ENCODE measurements at places on chromosomes 5 and 9.

DNA sequence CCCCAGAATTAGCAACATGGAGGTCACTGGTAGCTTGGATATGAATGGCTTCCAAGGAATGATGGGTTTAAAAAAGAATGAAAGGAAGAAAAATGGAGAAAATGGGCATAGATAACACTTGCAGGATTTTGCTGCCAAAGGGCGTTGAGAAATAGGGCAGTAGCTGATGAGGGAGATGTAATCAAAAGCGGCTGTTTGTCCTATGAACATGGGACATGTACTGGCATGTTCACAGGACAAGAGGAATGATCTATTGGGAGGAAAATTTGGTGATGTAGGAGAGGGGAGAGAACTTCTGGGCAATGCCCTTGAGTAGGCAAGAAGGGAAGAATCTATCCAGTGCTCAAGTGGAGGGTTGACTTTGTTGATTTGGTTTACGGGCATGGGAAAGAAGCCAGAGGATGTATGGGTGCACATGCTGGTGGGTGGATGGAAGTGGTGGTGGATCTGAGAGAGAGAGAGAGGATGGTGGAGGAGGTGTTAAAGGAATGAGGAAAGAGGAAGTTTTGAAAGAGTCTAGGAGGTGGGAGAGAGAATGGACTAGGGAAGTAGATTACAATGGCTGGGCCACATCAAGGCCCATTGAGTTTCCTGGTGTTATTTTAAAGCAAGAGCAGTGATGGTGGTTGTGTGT, 115.1 kb upstream of the MVB12B start:
- no peaks in the 10 kb centered on the region for H3K4me1 ChIP-seq
- no peaks in the 10 kb centered on the region for H3K36me3 ChIP-seq
- no peak overlapping the region for H3K4me3 ChIP-seq
- peaks cover 2% of the 10 kb centered on the region for H3K27me3 ChIP-seq
- no peak overlapping the region for H3K27ac ChIP-seq

- peaks cover 2% of the 10 kb centered on the region for H3K27me3 ChIP-seq
- H3K4me1 ChIP-seq, result no peaks in the 10 kb centered on the region
- H3K36me3 ChIP-seq, result no peaks in the 10 kb centered on the region
- no peak overlapping the region for H3K4me3 ChIP-seq
Measured at GRCh38 chr5:158473016-158473635, 614.2 kb upstream of the CLINT1 start.

GRCh38 chr9:134429481-134429880, 103.2 kb downstream of the RXRA start:
- no peak overlapping the region for H3K27ac ChIP-seq
- no peaks in the 10 kb centered on the region for H3K36me3 ChIP-seq
- DNase-seq, result no peak
- H3K27me3 ChIP-seq, result no peaks in the 10 kb centered on the region
- H3K4me1 ChIP-seq, result peaks cover 8% of the 10 kb centered on the region

DNA sequence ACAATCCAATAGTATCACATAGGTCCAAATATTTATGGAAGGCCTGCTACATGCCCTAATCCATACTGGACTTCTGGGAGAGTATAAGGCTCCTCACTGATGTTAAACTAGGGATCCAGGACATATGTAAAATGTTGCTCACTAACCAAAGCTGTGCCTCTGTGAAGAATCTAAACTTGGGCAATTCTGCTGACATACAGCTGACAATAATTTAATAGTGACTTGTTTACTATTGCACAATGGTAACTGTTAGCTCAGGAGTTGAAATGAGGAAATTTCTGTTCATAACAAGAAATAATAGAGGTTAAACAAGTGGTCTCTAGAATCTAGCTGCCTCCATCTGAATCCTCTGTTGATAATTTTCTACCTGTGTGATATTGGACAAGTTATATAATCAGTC, 14.9 kb upstream of the CTXN3 start:
- no peak for DNase-seq
- H3K27me3 ChIP-seq, result no peaks in the 10 kb centered on the region
- no peaks in the 10 kb centered on the region for H3K36me3 ChIP-seq
- H3K27ac ChIP-seq, result no peak overlapping the region
- no peak overlapping the region for H3K4me3 ChIP-seq
- no peaks in the 10 kb centered on the region for H3K4me1 ChIP-seq

GRCh38 chr9:35051069-35051967, 21.1 kb downstream of the VCP start:
- no peak overlapping the region for H3K27ac ChIP-seq
- H3K4me1 ChIP-seq, result no peaks in the 10 kb centered on the region
- H3K27me3 ChIP-seq, result no peaks in the 10 kb centered on the region
- no peak for DNase-seq
- peaks cover 3% of the 10 kb centered on the region for H3K36me3 ChIP-seq
- no peak overlapping the region for H3K4me3 ChIP-seq

DNA sequence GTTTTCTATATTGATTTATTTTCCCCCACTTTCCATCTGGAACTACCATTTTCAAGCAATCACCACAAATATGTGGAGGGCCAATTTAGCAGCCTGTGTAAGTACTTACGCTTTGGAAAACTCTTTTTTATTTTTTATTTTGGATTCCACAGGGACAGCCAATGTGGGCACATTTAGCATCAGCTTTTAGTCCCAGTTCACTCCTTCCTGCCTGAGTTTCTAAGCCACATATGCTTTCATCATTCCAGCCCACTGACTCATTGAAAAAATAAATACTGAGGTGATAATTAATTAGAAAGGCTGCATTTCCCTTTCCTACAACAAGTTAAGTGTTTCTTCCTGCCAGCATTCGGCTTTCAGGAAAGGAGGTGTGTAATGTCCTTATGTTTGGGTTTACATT, 76.8 kb downstream of the TMEM167A start:
- DNase-seq, result no peak
- H3K27ac ChIP-seq, result no peak overlapping the region
- H3K4me1 ChIP-seq, result no peaks in the 10 kb centered on the region
- H3K27me3 ChIP-seq, result no peaks in the 10 kb centered on the region

GRCh38 chr9:98187926-98188325, 4.5 kb downstream of the CORO2A start:
- peaks cover 3% of the 10 kb centered on the region for H3K27me3 ChIP-seq
- no peak for DNase-seq
- no peaks in the 10 kb centered on the region for H3K4me1 ChIP-seq
- no peak overlapping the region for H3K27ac ChIP-seq
- H3K36me3 ChIP-seq, result no peaks in the 10 kb centered on the region

GRCh38 chr9:26057050-26057449, 378.8 kb upstream of the TUSC1 start:
- H3K27me3 ChIP-seq, result no peaks in the 10 kb centered on the region
- no peaks in the 10 kb centered on the region for H3K4me1 ChIP-seq
- no peak for DNase-seq
- no peaks in the 10 kb centered on the region for H3K36me3 ChIP-seq
- H3K4me3 ChIP-seq, result no peak overlapping the region

- peaks cover 13% of the 10 kb centered on the region for H3K36me3 ChIP-seq
- peaks cover 4% of the 10 kb centered on the region for H3K4me1 ChIP-seq
- no peak overlapping the region for H3K27ac ChIP-seq
- H3K4me3 ChIP-seq, result no peak overlapping the region
Measured at GRCh38 chr5:169979871-169980270, 424 bp downstream of the INSYN2B start.

DNA sequence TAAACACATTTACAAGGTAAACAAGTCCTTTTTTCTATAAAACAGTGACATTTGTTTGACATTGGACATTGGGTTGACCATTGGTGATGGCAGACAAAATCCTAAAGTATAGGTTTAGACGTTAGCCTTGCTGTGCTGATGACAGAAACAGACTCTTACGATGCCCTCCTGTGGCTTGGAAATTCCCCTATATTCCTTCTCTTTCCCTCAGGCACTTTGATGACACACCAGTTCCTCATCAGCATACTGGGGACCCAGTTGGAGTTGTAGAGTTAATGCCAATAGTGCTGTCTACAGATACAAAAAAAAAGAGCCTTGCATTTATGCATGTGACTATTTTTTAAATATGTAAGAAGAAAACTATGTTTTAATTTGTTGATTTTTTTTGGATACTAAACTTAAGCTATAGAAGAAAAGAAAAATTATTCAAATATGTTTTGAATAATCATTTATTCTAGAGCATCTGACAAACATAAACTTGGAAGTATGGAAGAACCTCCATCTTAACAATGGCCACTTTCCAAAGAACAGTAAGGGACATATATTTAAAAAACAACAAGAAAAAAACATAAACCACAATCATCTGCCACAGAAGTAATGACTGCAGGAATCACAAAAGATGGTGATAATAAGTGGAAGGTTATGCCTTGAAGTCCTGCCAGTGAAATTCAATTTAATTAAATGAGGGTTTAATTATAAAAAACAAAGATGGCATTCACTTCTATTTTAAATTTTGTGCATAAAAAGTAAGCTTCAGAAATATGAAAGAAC, 75.6 kb upstream of the SNCAIP start:
- H3K4me3 ChIP-seq, result no peak overlapping the region
- no peak for DNase-seq
- no peaks in the 10 kb centered on the region for H3K36me3 ChIP-seq
- no peaks in the 10 kb centered on the region for H3K4me1 ChIP-seq

DNA sequence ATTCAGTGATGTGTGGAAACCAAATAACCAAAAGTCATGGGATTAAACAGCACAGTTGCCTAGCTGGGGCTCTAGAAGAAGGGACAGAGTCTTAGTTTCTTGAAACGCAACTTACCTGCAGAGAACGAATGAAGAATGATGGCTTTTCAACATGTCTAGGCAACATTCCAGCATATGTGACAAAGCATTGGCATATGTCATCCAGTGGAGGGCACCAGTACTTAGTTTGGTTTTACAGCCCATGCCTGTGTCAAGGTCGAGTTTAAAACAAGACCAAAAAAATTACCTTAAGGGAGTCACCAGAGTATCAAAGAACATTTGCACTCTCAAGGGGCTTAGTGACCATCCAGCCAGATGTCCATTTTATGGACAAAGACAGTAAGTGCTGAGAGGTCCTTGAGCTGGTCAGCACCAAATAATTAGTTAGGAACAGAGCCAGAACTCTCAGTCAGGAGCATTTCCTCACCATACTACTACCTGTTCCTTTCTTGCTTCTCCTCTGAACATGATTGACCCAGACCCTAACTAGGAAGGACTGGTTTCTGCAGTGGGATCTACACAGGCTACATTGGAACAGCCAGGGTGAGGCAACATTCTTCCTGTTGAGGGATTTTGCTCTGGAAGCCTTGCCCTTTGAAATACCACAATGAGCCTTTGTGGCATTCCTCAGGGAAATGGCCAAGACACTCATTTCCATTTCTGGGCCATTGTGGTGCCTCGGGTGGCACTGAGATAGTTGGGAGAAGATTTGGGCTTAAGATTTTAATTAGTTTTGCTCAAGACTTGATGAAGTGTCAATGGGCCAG, 75.4 kb upstream of the ANKH start:
- H3K36me3 ChIP-seq, result no peaks in the 10 kb centered on the region
- H3K27me3 ChIP-seq, result no peaks in the 10 kb centered on the region

DNA sequence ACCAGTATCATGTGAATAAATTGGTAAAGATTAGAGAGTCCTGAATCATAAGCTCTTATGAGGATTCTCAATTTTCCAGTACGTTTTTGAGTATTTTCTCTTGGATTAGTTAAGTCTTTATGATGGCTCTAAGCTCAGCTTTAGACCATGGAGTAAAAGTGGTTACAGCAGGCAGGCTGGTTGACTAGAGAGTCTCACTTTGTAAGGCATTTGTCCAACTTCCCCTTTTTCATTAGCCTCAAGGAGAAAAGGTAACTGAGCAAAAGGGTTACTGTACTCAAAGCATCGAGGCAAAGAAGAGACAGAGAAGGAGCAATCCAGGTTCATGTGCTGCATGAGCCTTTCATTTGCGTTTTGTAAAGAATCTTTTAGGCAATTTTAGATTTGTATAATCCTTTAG, 8.5 kb downstream of the NOP16 start:
- H3K27ac ChIP-seq, result no peak overlapping the region
- H3K27me3 ChIP-seq, result no peaks in the 10 kb centered on the region
- H3K4me3 ChIP-seq, result no peak overlapping the region
- no peaks in the 10 kb centered on the region for H3K4me1 ChIP-seq
- peaks cover 21% of the 10 kb centered on the region for H3K36me3 ChIP-seq
- DNase-seq, result no peak
